Lung (tissue), 17 donors: ENCODE measurements at places on chromosomes 2 and 18.

GRCh38 chr18:47187721-47188120, 11.6 kb upstream of the IER3IP1 start:
- H3K4me1 ChIP-seq = no peaks in the 10 kb centered on the region
- no peak for DNase-seq
- peaks cover 4% of the 10 kb centered on the region for H3K27me3 ChIP-seq
- H3K36me3 ChIP-seq = no peaks in the 10 kb centered on the region

- H3K36me3 ChIP-seq = no peaks in the 10 kb centered on the region
- no peaks in the 10 kb centered on the region for H3K27me3 ChIP-seq
- H3K4me1 ChIP-seq = peaks cover 16% of the 10 kb centered on the region
- DNase-seq = peak; percentile 63
- H3K4me3 ChIP-seq = no peak overlapping the region
These were observed 333.7 kb downstream of the CYP26B1 start for GRCh38 chr2:71813807-71814470.

GRCh38 chr2:216984937-216985336, 125.1 kb upstream of the TNP1 start:
- no peak overlapping the region for H3K27ac ChIP-seq
- no peak overlapping the region for H3K4me3 ChIP-seq
- no peak for DNase-seq

- H3K27ac ChIP-seq = no peak overlapping the region
- no peak overlapping the region for H3K4me3 ChIP-seq
- H3K4me1 ChIP-seq = peaks cover 7% of the 10 kb centered on the region
- H3K27me3 ChIP-seq = no peaks in the 10 kb centered on the region
These were observed 23.1 kb downstream of the PPM1B start for GRCh38 chr2:44191739-44192138.

DNA sequence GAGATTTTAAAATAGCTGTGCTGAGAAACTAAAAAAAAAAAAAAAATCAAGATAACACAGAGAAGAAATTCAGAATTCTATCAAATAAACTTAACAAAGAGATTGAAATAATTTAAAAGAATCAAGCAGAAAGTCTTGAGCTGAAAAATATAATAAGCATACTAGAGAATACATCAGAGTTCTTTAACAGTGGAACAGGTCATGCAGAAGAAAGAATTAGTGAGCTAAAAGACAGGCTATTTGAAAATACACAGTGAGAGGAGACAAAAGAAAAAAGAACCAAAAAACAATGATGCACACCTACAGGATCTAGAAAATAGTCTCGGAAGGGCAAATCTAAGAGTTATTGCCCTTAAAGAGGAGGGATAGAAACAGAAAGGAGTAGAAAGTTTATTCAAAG, 548.1 kb downstream of the ADCYAP1 start:
- no peak overlapping the region for H3K4me3 ChIP-seq
- no peaks in the 10 kb centered on the region for H3K36me3 ChIP-seq
- no peaks in the 10 kb centered on the region for H3K4me1 ChIP-seq
- no peak for DNase-seq

- H3K27me3 ChIP-seq = no peaks in the 10 kb centered on the region
- no peak overlapping the region for H3K27ac ChIP-seq
- peaks cover 11% of the 10 kb centered on the region for H3K4me1 ChIP-seq
- no peak for DNase-seq
- no peak overlapping the region for H3K4me3 ChIP-seq
- H3K36me3 ChIP-seq = peaks cover 22% of the 10 kb centered on the region
These were observed 33.5 kb downstream of the BARD1 start for GRCh38 chr2:214775971-214776370.

DNA sequence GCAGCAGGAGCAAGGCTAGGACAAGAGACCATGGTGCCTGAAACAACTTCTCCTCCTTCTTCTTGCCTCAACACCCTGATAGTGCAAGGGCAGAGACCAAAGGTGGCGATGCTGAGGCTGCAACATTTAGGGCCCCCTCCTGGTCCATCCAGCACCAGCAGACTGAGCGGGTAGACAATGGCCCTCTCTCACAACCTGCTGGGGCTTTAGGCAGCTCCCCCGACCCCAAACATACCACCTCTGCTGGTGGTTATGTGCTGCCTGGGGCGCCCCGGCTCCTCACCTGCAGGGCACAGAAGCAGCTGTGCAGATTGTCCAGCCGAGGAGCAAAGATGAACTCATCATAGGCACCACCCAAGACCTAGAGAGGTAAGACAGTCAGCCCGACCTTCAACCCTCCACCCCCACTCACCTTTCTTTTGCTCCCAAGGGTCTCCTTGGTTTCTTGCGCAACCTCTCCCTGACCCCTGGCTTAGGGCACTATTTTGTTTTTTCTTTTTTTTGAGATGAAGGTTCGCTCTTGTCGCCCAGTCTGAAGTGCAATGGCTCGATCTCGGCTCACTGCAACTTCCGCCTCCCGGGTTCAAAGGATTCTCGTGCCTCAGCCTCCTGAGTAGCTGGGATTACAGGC, 3.5 kb downstream of the DNPEP start:
- no peak for DNase-seq
- no peak overlapping the region for H3K27ac ChIP-seq
- H3K4me3 ChIP-seq = no peak overlapping the region
- H3K27me3 ChIP-seq = no peaks in the 10 kb centered on the region
- peaks cover 44% of the 10 kb centered on the region for H3K36me3 ChIP-seq

DNA sequence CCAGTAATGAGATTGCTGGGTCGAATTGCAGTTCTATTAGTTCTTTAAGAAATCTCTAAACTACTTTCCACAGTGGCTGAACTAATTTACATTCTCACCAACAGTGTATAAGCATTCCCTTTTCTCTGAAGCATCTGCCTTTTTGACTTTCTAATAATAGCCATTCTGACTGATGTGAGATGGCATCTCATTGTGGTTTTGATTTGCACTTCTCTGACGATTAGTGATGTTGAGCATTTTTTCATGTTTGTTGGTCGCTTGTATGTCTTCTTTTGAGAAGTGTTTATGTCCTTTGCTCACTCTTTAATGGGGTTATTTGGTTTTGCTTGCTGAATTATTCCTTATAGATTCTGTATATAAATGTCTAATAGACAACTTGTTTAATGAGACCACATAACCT, 69.6 kb upstream of the UGP2 start:
- DNase-seq = no peak
- no peaks in the 10 kb centered on the region for H3K27me3 ChIP-seq
- H3K27ac ChIP-seq = no peak overlapping the region

GRCh38 chr2:165700531-165700930, 93.5 kb downstream of the GALNT3 start:
- no peaks in the 10 kb centered on the region for H3K4me1 ChIP-seq
- no peak overlapping the region for H3K27ac ChIP-seq
- no peak for DNase-seq
- H3K36me3 ChIP-seq = no peaks in the 10 kb centered on the region
- no peak overlapping the region for H3K4me3 ChIP-seq
- H3K27me3 ChIP-seq = no peaks in the 10 kb centered on the region

DNA sequence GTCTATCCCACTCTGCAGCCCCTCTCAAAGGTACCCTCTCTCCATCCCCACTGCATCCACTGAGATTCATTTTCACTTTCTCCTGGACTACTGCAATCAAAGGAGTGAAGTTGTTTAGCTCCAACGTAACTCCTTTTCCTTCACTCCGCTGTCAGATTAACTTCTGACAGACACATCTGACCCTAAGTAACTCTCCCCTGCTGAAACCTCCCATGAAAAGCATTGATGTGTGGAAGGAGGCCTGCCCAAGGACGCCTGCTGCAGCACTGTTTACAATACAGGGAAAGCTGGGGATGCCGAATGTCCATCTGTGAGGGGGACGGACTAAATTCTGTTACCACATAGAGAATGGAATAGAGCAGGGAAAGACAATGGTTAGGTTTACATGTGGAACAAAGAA, 114.8 kb downstream of the TMEM163 start:
- H3K36me3 ChIP-seq = no peaks in the 10 kb centered on the region
- no peak overlapping the region for H3K4me3 ChIP-seq
- no peak for DNase-seq
- no peak overlapping the region for H3K27ac ChIP-seq
- H3K4me1 ChIP-seq = no peaks in the 10 kb centered on the region
